Stimulated activated CD4-positive, alpha-beta T cell treated with anti-CD3 and anti-CD28 coated beads, Interleukin-4, amount 100 ng/mL, for 24 hours (primary cell): ENCODE measurements at places on chromosomes 3 and 15.

DNA sequence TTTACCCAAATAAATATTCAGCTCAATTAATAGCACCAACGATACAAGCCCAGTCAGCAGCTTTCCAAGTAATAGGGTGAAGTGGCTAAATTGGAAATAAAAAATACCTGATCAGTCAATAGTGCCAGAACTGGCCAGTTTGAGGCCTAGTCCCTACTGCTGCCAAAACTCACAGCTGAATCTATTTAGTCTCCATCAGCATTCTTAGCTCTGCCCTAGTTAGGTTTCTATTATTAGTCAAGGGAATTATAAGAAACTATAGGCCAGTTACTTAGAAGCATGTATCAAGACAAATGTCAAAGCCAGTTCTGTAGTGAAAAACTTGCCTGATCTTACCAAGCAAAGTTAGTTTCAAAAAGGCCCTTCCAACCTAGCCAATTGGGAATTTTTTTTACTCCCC, 146.2 kb upstream of the ZBTB20 start:
- no peak for DNase-seq

GRCh38 chr3:53170325-53171063, 9.5 kb downstream of the PRKCD start:
- no peak for DNase-seq

- DNase-seq, result no peak
These were observed 20.9 kb upstream of the MELTF start for GRCh38 chr3:197050511-197050910.

DNA sequence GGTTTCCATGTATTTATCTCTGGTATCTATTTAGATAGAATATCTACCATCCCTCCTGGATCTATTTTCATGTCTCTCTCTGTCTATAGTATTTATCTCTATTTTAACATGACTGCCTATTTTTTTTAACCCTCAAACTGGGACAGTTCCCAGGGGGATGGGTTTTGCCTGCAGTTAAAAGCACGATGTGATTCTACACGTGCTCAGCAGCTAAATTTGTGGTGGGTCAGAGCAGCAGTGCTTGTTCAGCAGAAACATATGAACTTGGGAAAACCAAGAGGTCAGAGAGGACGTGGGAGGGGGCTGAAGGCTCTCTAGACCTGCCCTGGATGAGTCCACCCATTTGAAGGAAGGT, 189.2 kb downstream of the NTRK3 start:
- DNase-seq, result no peak

DNA sequence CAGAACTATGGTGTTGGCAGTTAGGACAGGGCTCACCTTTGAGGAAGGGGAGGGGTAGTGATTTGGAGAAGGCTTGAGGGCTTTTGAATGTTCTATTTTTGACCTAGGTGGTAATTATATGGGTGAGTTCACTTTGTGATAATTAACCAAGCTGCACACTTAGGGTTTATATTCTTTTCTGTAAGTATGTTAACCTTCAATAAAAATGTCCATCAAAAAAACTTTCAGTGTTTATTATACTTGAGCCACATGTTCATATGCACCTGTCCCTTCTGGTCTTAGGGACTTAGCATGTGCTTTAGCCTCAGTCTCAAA, 28.4 kb downstream of the PDE8A start:
- no peak for DNase-seq

DNA sequence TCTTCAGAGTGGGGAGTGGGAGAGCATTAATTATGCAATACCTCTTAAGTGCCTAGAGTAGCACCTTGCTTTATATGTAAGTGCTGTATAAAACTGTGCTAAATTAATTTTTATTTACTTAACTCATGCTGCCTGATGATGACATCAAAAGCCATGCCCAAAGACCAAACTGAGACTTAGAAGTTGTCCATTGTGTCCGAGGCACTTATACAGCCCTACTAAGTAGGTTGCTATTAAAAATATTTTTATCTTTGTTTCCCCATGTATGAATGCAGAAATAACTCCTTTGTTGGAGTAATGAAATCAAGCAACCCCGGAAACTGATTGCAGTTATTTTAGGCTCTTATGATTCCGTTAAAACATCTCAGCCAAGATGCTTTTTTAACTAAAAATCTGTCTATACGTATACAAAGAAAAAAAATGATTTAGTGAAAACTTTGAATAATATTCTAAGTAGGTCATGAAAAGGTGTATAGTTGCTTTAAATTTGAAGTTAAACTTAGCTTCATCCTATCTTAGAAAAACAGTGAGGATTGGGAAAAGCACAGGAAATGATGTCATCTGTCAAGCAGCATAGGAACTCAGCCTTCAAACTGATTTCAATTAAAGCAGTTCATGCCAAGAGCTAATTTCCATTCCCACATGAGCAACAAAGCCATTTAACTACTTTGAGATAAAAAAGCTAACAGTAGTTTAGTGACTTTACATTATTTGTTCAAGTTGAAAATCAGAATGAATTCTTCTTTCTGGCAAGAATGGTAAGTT, 43.0 kb downstream of the FBN1 start:
- DNase-seq, result no peak

GRCh38 chr3:38126121-38126892, 10.6 kb downstream of the ACAA1 start:
- no peak for DNase-seq

- DNase-seq, result no peak
These were observed 173.0 kb upstream of the ROBO2 start for GRCh38 chr3:76866729-76867408.

DNA sequence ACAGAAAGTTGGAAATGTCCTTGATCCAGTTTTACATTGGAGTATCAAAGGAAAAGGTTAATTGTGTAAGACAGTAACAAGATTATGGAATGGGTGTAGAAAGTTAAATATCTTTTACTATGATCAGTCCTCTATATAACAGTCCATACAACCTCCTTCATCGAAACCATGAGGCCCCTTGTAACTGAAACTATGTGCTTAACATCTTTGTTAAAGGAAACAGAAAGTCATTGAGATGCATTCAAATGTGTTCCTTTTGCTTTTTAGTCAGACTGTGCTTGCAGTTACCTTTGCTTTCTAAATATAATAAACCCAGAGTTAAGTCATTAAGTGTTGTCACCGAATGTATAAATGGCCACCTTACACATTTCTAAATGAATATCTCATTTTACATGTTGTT, 1298.5 kb downstream of the ROBO2 start:
- no peak for DNase-seq

DNA sequence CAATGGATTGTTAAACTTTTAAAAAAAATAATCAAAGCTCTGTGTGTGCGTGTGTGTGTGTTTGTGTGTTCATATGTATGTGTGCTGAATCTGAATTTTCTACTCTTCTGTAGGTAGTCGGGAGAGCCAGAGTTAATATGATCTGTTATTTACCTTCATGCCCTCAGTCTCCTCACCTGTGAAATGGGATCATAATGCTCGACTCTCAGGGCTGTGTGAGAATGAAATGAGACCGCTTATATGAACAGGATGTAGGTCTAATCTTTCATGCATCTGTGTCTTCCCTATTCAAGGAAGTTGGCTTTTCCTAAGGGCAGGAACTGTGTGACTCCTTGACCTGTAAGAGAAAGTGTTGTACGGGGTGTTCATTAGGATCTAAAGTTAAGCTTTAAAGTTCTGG, 182.2 kb downstream of the RPLP1 start:
- no peak for DNase-seq

DNA sequence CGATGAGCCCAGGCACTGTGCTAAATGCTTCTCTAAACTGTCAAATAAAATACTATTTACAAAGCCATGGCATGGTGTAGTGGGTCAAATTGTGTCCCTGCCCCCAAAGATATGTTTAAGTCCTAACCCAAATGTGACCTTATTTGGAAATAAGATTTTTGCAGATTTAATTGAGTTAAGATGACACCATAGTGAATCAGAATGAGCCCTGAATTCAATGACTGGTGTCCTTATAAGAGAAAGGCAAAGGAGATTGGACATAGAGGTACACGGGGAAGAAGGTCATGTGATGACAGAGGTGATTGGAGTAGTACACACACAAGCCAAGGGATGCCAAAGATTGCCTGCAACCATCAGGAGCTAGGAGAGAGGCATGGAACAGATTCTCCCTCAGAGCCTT, 121.6 kb upstream of the VEPH1 start:
- DNase-seq, result no peak

DNA sequence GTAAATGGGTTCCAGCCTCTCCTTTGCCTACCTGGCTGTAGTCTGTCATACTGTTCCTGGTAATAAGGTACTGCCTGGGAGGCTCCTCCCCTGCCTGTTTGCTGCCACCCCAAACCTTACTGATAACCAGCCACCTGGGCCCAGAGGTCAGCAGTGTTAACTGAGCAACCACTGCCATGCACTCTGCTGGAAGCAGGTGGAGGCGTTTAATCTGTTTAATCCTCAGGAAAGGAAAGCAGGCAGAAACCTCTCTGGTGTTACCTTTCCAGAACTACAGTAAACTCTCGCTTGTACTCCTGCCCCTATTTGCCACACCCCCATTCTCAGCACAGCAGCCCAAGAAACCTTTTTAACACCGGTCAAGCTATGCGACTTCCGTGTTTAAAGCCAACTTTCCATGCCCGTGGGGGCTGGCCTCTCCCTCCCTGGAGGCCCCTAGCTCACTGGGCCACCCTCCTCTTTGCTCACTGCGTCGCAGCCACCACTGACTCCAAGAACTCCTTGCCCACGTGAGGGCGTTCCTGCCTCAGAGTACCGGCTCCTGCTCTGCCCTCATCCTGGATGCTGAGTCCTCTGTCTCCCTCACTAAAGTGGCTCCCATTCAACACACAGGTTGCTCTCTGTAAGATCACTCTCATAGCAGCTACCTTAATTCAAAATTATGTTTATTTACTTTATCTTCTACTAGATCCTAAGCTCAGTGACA, 8.3 kb downstream of the BDH1 start:
- no peak for DNase-seq
